Natural killer cell (primary cell): ENCODE measurements at places on chromosomes 3 and 15.
A peak's percentile ranks its signal among the peaks of the same experiment; 100 is the strongest.

- H3K27ac ChIP-seq, result no peak overlapping the region
- no peak overlapping the region for H3K4me3 ChIP-seq
- no peaks in the 10 kb centered on the region for H3K36me3 ChIP-seq
- no peak for DNase-seq
Observed at GRCh38 chr3:42175386-42176240, 84.5 kb downstream of the TRAK1 start.

GRCh38 chr3:52218937-52219650 lies 6.4 kb downstream of the TLR9 start:
- DNase-seq, result no peak
- peaks cover 17% of the 10 kb centered on the region for H3K36me3 ChIP-seq
- H3K4me3 ChIP-seq, result no peak overlapping the region
- H3K27ac ChIP-seq, result peak overlapping the region; percentile 51
- H3K27me3 ChIP-seq, result no peaks in the 10 kb centered on the region
- H3K4me1 ChIP-seq, result peaks cover 70% of the 10 kb centered on the region

DNA sequence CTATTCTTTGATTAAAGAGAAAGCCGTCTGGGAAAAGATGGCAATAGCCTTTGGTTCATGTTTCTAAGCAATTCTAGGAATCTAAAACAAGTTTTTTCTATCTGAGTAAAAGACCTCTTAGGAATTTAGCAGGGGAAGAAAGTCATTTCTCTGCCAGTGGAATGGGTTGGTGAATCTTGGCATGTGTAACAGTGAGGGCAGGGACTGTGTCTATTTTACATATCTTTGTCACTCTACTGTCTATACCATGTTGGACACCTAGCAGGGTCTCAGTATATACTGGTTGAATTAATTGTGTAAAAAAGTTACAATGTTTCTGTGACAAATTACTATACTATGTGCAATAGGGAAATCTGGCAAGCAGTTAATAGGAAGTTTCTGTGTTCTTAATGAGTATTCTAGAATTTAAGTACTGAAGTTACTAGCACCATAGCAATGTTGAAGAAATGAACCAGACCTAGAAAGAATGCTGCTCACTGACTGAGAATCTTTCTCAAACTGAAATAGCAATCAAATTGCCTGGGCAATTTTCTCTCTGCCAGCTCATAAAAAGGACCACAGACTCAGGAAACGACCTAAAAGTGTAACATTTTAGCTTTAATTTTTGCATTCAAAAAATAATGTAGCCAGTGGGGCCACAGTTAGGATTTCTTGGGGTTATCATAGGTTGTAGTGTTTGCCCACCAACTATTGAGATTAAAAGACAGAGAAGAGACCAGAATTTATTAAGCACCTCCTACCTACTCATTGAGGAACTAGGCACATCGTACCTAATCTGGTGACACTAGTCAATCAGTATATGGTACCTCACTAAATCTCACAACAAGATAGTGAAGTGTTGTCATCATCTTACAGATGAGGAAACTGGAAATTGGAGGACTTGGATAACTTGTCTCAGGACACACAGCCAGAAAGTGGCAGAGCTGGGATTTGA lies 56.2 kb upstream of the LEKR1 start:
- no peaks in the 10 kb centered on the region for H3K27me3 ChIP-seq
- DNase-seq, result no peak
- no peaks in the 10 kb centered on the region for H3K4me1 ChIP-seq

DNA sequence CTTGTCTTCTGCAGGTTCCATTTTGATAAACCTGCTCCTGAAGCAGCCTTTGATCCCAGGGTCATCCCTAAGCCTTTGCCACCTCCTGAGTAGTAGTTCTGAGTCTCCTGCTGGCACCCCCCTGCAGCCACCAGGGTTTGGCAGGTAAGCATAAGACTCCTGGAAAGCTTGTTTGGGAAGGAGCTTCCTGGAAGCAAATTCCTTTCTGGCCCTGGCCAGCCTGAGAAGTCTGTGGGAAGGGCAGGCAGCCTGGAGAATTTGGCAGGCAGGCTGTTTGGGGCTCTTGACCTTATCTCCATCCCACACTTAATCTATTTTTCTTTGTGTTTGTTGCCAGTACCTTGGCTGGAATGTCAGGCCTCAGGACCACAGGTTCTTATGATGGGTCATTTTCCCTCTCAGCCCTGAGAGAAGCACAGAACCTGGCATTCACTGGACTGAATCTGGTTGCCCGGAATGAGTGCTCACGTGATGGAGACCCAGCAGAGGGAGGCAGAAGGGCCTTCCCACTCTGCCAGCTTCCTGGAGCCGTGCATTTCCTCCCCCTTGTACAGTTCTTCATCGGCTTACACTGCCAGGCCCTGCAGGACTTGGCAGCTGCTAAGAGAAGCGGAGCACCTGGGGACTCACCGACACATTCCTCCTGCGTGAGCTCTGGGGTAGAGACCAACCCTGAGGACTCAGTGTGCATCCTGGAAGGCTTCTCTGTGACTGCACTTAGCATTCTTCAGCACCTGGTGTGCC lies 13.4 kb downstream of the ATRIP start:
- no peaks in the 10 kb centered on the region for H3K27me3 ChIP-seq
- H3K4me1 ChIP-seq, result peaks cover under 1% of the 10 kb centered on the region
- peaks cover 38% of the 10 kb centered on the region for H3K36me3 ChIP-seq
- DNase-seq, result no peak

DNA sequence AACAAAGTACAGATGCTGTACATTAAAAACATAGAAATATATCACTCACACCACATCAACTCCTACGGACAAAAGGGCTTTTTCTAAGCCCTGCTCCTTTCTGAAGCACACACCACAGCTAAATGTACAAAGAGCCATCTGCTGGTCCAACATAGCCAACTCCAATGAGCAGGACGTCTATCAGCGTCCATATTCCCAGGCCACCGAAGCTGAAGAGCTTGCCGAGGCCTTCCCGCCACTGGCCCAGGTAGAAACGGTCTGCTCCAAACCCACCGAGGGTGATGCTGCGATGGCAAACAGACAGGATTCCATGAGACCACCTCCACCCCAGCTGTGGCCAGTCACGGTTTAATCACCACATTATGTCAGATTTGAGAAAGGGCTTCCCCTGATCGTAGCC lies 9.8 kb downstream of the TM2D3 start:
- no peak overlapping the region for H3K4me3 ChIP-seq
- no peaks in the 10 kb centered on the region for H3K4me1 ChIP-seq
- DNase-seq, result no peak

DNA sequence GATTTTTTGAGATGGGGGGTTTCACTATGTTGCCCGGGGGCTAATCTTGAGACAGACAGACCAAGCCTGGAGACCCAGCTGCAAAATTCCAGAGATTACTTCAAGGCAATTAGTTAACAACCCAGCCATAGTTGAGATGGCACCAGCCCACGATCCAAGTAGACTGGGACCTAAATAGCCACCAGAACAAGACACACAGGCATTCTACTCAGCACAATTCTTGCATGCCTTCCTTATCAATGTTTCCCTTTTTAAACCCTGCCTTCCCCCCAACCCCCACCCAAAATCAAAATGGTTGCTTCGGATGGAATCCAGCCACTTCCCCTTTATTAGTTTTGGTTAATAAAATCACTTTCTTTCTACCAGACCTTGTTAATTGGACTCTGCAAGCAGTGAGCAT lies 28.6 kb downstream of the FAM240A start:
- no peak for DNase-seq
- no peak overlapping the region for H3K27ac ChIP-seq
- H3K27me3 ChIP-seq, result no peaks in the 10 kb centered on the region
- no peaks in the 10 kb centered on the region for H3K4me1 ChIP-seq

DNA sequence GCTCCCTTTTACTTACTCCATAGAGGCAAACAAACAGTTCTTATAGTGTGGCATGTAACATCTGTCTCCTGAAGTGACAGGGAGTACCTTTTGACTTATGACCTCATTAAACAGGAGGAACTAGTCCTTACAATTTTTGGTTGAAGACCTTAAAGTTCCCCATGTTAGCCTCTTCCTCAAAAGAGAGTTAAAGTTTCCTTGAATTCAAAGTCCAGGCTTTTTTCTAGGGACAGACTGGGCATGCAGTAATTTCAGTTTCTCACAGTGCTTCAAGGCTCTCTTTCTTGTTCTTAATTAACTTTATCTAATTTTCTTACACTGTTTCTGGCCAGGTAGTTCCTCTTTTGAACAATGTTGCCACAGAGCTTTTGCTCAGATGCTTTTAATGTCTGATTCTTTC lies 12.1 kb downstream of the GOLM2 start:
- H3K4me3 ChIP-seq, result no peak overlapping the region
- H3K27me3 ChIP-seq, result no peaks in the 10 kb centered on the region
- no peak overlapping the region for H3K27ac ChIP-seq
- no peaks in the 10 kb centered on the region for H3K36me3 ChIP-seq
- H3K4me1 ChIP-seq, result no peaks in the 10 kb centered on the region

DNA sequence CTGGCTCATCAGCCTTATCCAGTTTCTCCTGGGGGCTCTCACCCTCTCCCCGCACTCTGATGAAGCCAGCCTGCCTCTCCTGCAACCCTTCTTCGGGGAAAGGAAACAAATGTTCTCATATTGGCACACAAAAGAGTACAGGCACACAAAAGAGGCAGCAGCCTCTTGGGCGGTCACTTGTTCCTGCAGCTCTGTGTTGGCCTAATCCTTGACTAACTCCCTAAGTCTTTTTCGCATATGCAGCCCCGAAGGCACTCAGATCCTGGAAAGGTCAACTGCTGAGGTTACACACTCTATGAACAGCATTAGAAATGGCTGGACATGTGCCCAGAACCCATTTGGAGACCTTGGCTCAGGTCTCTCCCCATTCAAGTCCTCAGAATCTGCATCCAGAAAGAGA lies 7.4 kb upstream of the CAMP start:
- H3K4me1 ChIP-seq, result no peaks in the 10 kb centered on the region
- no peak for DNase-seq
- no peak overlapping the region for H3K27ac ChIP-seq
- H3K4me3 ChIP-seq, result no peak overlapping the region
- H3K36me3 ChIP-seq, result no peaks in the 10 kb centered on the region

DNA sequence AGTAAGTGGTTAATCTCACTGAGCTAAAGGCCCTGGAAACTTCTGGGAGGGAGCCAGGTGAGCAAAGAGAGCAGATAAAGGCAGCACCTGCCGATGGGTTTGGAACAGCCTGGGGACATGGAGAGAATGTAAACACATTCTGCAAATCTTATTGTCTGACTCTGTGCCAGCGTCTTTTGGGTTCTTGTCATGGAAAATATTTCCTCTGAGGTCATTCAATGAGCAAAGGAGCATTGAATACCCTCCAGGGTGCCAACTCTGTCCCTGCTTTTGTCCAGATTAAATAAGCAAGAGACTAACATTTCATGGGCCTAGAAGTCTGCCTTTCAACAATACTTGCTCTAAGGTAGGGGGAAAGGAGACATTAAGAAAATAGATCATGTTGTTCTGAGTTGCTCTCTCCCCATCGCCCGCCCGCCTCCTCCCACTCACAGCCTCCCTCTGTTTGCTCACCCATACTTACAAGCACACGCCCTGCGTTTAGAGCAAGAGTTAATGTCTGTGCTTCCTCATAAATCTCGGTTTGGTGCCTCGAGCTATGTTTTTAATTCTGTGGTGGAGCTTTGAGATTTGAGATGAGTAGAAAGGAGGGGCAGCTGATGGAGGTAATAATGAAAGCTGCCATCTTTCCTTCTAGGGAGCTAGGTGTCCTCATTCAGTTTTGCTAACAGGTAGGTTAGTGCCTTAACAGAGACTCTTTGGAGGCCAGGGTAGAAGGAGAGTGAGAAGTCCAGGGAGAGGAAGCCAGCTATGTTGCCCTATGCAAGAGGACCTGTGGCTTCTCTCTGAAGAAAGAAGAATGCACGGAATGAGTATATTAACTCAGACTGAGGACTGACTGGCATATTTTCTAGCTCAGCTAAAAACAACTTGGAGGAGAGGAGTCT lies 132.9 kb downstream of the TPRG1 start:
- DNase-seq, result no peak
- H3K4me1 ChIP-seq, result no peaks in the 10 kb centered on the region
- H3K27me3 ChIP-seq, result no peaks in the 10 kb centered on the region
- H3K27ac ChIP-seq, result no peak overlapping the region

- H3K27me3 ChIP-seq, result no peaks in the 10 kb centered on the region
- no peaks in the 10 kb centered on the region for H3K4me1 ChIP-seq
- no peak for DNase-seq
Observed at GRCh38 chr3:100766069-100766468, 56.8 kb downstream of the TFG start.

GRCh38 chr3:151878465-151878864 lies 5.0 kb downstream of the SUCNR1 start:
- no peak overlapping the region for H3K4me3 ChIP-seq
- H3K36me3 ChIP-seq, result no peaks in the 10 kb centered on the region
- H3K4me1 ChIP-seq, result no peaks in the 10 kb centered on the region
- no peak overlapping the region for H3K27ac ChIP-seq

DNA sequence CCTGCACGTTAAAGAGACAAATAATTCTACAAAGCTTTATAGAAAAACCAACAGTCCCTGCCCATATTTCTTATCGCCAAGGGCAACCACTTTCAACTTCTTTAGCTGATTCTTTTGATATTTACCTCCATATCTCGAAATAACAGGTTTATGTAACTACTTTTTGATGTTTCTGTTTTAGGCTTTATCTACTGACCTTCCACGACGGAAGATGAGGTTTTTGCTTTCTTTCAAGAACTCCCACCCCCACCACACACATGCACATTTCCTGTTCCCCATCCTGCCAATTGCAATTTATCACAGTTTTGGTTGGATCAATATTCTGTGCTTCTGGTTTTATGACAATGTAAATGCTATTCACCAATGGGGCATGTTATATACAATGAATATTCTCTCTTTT lies 330.4 kb upstream of the ICE2 start:
- peak; percentile 46 for DNase-seq
- no peaks in the 10 kb centered on the region for H3K36me3 ChIP-seq
- peaks cover 3% of the 10 kb centered on the region for H3K4me1 ChIP-seq
- no peak overlapping the region for H3K4me3 ChIP-seq
- H3K27me3 ChIP-seq, result no peaks in the 10 kb centered on the region

DNA sequence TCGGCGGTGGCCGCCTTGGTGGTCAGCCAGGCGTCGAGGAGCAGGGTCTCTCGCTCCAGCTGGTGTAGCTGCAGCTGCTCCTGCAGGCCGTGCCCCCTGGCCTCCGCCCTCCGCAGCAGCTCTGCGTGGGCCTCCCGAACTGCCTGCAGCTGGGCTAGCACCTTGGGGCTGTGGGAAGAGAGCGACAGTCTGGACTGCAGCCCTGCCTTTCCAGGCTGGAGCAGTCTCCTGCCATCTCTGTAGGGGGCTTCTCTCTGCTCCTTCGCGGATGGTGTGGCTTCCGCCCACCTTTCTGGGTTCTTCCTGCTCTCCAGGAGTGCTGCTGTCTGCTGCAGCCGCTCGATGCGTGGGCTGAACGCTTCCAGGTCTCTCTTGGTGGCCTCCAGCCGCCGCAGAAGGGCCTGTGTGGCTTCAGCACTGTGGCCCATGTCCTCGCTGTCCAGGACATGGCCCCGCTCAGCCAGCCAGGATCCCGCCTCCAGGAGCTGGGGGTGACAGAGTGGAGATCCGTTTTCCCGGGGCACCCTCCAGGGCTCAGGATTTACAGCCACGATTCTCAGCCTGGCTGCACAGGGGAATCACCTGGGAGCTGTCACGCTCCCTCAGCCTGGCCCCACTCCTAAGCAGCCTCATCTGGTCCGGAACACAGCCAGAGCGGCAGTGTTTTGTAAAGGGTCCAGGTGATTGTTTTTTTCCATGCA lies 16.8 kb downstream of the PLA2G4B start:
- H3K4me3 ChIP-seq, result no peak overlapping the region
- H3K4me1 ChIP-seq, result peaks cover 6% of the 10 kb centered on the region
- no peaks in the 10 kb centered on the region for H3K27me3 ChIP-seq
- no peaks in the 10 kb centered on the region for H3K36me3 ChIP-seq
- no peak overlapping the region for H3K27ac ChIP-seq
